ENCODE measurements at places on chromosomes 2 and 18. TPM values are rescaled to one million over a fixed set of nuclear protein-coding genes. Genes with fewer than 3 reads are reported as not detected.

- no peak for DNase-seq
These were observed 13.1 kb upstream of the E2F6 start for GRCh38 chr2:11478899-11479605.

GRCh38 chr2:153661801-153662200, 183.2 kb upstream of the RPRM start:
- no peak for DNase-seq

DNA sequence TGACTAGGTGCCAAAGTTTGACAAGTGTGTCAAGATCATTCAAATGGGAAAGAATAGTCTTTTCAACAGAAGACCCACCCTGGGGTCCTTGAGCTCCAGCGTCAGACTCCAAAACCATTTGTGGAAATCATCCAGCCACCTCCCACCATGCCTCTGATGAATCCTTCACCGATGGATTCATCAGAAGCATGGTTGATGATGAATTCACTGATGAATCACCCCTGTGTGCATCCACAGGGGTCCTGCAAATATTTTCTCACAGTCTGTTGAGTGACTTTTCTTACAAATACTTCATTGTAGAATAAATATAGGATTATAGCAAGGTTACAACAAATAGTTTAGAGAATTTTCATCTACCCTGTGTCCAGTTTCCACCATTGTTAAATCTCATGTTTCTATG, 4.3 kb downstream of the UGT1A9 start:
- DNase-seq: no peak

SLC25A52 gene
- total RNA-seq: 0.32 TPM

DNA sequence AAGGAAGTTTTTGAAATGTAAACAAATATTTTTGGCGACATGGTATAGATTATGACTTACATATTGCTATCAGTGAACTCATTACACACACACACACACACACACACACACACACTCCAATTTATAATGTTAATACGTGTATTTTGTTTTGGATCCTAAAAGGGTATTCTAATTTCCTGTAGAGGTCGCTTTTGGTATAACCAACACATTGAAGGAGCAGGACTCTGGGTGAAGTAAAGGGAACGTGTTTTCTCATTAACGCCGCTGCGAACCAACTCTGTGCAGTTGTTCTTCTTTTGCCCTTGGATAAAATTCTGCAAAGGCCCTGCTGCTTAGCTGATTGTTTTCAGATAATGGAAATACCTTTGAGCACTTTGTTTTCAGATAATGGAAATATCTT, 190.4 kb downstream of the PMAIP1 start:
- no peak for DNase-seq

- no peak for DNase-seq
These were observed 5.1 kb downstream of the TSHZ1 start for GRCh38 chr18:75215663-75216062.

REG3A gene
- total RNA-seq: not detected

GRCh38 chr2:198134293-198134955, 330.0 kb downstream of the PLCL1 start:
- DNase-seq: no peak

DNA sequence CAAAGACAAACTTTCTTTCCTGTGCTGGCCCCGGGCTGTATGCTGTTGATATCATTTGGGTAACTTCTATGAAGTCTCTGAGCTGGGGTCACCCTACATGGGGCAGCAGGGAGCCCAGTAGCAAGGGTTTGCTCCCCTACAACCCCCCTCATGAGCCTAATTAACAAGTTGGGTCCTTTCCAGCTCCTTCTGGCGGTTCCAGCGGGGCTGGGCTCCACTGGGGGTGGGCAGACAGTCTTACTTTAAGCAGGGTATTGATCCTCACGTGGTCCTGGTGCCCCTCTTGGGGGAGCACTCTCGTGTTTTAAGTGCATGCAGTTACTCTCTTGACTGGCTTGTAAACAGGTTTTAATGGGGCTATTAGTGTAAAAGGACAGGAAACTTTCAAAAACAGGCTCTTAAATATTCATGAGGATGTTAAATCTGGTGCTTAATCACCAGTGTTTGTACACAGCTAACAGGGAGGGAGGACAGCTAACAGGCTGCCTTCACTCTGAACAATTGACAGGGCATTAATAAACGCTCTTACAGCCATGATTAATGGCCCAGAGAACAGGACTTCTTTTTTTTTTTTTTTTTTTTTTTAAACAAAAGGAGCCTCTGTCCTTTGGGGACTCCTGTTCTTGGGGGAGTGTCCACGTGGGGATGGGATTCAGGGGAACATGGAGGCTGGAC, 36.6 kb upstream of the SKOR2 start:
- DNase-seq: no peak

HNMT gene
- total RNA-seq: 11.3 TPM
